ENCODE measurements at places on chromosomes 6 and 20.

GRCh38 chr6:111799576-111800258, 73.5 kb downstream of the FYN start:
- no peak for DNase-seq

- DNase-seq, result no peak
These were observed 8.1 kb downstream of the HLA-DQB1 start for GRCh38 chr6:32658268-32658897.

DNA sequence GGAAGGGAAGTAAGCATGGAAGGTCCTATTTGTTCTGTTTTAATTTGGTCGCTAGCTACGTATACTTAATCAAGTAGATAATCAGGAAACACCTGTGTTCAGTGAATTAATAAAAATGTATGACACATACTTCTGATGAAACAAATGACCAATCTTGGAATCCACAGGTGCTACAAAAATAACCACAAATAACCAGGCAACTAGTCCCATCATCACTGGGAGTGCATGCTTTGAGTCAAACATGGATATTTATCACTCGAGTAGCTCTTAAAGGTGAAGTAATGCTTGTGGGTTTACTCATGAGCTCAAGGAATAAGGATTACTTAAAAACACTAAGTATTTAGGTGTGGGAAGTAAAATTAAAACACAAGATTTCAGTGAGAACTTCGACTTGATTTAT, 285.6 kb upstream of the ID4 start:
- DNase-seq, result no peak

- DNase-seq, result no peak
These were observed 16.5 kb upstream of the CNKSR3 start for GRCh38 chr6:154526996-154527395.

DNA sequence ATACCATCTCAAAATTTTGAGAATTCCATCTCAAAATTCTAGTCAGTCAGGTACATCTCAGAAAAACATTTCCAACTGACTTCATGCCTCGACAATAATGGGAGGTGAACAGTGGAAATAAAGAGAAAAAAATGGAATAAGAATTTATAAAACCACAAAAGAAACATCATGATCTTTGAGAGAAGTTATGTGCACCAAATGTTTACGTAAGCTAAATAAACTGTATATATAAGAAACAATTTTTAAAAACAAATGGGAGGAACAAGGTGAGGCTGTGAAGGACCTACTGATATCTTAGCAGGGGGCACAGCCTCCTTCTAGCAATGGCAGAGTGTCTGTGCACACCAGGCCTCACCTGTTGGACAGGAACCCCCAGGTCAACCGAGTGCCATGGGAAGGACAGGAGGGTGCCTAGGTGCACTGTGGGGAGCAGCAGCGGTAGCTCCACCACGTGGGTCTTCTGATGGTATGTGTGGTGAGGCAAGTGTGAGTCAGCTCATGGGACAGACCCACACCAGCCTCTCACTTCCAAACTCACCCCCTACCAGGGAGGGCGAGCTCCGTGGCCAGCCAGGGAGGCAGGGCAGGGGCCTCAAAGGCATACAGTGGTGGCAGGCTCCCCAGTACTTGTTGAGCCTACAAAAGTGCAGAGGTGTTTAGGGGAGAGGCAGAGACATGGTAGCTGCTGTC, 23.2 kb downstream of the DIDO1 start:
- no peak for DNase-seq

GRCh38 chr6:148596891-148597455, 149.9 kb upstream of the UST start:
- no peak for DNase-seq

DNA sequence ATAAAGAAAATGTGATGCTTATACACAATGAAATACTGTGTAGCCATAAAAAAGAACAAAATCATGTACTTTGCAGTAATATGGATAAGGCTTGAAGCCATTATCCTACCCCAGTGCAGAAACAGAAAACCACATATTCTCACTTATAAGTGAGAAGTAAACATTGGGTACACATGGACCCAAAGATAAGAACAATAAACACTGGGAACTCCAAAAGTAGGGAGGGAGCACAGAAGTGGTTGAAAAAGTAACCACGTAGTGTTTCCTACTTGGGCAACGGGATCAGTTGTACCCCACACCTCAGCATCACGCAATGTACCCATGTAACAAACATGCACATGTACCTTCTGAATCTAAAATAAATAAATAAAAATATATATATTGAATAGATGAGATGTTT, 8.2 kb downstream of the IRAK1BP1 start:
- no peak for DNase-seq

DNA sequence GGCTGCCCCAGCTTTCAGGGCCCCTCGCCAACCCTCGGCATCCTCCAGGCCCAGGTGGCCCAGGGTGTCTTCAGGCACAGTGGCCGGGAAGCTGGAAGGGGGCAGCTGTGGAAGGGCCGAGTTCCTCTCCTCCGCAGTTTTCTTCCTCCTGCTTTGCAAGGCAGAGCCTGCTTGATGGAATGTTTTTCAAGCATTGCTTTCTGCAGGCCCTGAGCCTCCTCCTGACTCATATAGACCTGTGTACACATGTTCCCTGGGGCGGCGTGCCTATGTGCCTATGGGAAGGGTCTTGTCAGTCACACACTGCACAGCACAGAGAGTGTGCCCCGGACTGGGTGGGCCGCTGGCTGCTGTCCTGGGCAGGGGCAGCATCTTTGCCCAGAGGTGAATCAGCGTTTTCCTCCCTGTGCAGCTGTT, 107.5 kb downstream of the ERMARD start:
- no peak for DNase-seq

DNA sequence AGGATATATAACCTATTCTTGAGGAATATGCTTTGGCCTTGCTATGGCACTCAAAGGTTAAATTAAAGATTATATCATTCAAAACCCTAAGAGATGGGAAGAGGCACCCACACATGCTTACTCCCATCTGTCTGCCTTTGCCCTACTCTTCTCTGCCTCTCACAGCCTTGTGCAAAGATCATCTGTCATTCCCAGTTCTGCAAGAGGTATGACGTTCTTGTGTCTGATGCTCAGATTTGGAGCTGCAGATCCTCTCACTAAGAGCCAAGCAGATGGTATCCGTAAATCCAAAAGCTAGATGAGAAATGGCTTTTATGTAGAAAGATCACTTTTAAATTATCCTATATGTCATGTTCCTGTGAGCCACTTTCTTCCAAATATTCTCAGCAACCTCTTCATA, 112.0 kb downstream of the GPR63 start:
- no peak for DNase-seq

DNA sequence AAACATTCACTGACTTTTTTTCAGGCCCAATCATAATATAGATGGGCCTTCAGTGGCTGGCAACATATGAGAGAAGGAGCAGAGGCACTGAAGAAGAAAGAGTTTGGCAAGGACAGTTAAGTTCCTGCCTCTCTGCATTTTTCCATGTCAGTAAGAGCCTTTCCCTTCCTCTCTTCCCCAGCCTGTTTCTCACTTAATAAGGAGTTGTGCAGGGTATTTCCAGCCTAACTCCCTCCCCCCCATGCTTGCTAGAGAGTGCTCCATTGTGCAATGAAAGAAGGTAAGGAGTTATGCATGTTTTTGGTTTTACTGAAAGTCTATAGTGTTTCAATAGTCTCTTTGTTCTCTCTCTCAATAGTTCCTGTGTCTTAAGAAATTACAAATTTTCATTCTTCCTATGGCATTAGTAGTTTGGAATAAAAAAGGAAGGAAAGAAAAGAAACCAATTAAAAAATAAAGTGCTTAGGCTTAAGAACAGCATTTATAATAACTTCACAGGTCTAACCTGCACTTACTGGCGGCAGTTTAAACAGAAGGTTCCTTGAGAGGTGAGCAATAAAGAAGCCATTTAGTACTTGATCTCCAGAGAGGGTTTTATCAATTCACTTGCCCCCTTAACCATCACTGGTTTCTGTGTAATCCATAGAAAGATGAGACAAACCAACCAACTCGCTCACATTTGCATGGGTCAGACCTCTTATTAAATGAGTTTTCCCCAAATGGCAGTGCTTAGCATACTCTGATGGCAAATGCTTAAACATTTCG, 251.1 kb downstream of the PTPRT start:
- DNase-seq, result no peak

Measured in stimulated activated CD4-positive, alpha-beta T cell treated with anti-CD3 and anti-CD28 coated beads, TNF-alpha, amount 100 ng/mL, for 1 hour (primary cell).